ENCODE measurements at places on chromosomes 5 and 9.

DNA sequence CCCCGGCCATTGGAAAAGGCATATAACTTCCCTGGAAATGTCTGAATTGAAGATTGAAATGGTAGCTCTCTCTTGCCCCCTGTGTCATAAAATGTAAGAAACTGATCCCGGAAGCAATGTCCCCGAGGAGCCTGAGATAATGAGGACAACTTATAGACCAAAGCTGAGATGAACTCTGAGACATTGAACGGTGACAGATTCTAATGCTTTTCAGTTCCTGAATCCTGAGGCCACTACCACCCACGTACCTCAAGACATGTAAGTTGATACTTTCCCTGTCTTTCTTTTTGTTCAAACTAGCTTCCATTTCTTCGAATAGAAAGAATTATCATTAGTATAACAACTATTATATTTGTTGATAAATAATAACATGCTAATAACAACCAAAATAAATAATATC lies 51.0 kb downstream of the KIF4B start:
- no peak for DNase-seq

DNA sequence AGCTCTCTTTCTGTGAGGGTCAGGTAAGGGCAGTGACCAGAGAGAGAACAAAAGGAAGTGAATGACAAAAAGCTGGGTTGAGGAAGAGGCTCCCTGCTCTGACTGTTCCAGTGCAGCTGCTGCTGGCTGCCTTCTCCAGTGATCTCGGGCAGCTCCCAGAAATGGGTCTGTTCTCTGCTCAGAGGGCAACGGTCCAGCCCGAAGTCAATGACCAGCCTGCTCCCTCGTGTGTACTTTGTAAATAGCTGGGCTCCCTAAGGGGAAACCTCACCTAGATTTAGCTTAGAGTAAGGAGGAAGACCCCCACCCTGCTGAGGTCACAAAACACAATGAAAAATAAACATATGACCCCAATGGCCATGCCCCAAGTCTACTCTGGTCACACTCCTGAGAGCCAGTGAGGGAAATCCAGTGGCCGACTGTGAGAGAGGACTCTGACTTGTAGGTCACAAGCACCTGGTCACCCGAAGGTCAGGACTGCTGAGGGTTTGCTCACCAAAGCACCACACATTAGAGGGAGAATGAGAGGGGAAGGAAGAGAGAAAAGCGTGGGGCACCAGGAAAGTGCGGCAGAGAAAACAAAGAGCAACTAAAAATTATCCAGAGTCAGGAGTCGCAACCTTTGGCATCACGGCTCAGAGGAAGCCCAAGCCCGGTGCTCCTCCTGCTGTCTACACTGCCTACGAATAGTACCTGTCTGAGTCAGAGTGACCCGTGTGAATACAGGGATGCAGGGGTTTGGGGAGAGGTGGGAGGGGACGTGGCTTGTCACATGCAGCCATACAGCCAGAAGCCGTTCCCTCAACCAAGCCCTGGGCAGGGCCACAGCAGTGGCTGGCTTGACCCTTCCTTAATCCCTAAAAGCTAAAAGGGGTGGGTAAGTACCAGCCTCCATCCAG lies 19.8 kb downstream of the NIPAL4 start:
- no peak for DNase-seq

DNA sequence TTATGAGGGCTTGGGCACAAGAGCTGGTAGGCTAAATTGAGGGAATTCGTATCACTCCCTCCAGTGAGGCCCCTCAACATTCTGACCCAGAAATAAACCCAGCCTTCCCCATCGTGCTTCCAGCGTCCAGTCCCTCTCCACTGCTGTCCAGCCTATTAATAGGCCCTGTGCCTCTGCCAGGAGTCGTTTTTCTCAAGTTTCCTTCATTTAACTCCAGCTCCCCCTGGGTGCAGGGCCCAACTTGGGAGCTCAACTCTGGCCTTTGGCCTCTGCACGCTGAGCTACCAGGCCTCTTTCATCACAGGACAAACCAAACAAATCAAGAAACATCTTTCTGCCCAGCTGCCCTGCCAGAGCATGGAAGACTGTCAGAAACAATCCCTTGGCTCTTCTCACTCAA lies 10.0 kb downstream of the HBEGF start:
- DNase-seq = no peak

DNA sequence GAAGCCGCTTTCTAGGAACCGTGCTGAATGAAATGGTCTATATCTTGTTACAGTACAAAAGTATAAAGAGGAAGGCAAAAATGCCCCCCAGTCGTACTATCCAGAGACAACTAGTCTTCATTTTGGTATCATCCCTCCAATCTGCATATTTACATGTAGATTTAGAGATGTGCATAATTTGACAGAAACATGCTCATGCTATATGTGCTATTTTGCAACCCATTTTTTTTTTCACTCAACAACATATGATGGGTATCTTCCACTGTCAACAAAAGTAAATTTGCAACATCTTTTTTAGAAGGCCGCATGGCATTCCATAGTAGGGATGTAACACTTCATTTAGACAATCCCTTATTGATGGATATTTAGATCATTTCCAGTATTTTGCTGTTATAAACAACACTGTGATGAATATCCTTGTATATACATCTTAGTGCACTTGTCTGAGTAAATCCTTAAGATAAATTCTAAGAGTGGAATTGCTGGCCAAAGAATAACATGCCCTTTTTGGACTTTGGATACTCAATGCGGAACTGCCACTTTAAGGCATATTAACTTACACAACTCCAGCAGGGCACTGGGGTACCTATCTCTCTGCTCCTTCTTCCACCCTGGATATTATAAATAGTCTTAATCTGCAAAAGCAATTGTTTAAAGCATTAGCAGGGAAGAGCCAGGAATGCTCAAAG lies 71.1 kb upstream of the SH3PXD2B start:
- DNase-seq = no peak

- DNase-seq = no peak
Measured at GRCh38 chr9:130018265-130018664, 24.7 kb downstream of the FNBP1 start.

- no peak for DNase-seq
Measured at GRCh38 chr9:123228967-123229366, 39.4 kb downstream of the STRBP start.

GRCh38 chr5:108118813-108119514 lies 262.9 kb downstream of the FBXL17 start:
- no peak for DNase-seq

DNA sequence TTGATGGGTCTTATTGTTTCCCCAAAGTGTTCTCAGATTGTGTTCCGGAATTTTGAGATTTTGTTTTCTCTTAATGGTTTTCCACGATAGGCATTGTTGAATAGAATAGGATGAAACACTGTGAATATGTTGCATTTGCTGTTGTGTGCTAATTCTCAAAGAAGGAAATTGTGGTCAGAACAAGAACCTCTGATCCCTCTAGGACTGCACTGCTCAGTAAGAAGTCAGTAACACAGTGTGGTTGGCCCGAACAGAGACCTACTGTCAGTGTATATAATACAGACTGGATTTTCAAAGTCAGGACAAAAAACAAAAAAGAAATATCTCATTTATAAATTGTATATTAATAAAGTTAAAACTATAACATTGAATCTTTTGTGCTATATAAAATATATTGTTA lies 494.8 kb downstream of the MAT2B start:
- no peak for DNase-seq

GRCh38 chr5:75532190-75532589 lies 20.5 kb downstream of the POLK start:
- no peak for DNase-seq

- no peak for DNase-seq
Measured at GRCh38 chr9:131280660-131281059, 4.3 kb upstream of the FAM78A start.
